NCI-H446 treated with DMSO at 0.1 percent for 48 hours (cell line): ENCODE measurements at places on chromosomes 2 and 18.

DNA sequence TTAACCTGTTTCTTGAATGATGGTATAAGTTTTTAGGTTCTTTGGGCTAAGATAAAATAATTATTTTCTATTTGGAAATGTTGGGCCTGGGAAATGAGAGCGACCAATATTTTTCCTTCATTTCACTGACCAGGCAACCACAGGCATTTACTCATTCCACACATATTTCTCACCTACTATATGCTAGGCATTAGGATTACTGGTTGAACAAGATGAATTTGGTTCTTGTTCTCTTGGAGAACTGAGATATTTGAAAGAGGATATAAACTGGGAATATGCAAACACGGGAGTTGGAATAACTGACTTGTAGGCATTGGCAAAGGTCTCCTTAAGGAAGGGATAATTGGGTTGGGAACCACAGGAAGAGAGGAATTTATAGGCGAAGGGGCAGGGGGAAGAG is 3.9 kb upstream of the MYL1 start:
- no peak for DNase-seq

- DNase-seq: no peak
These were observed 63.4 kb downstream of the TPO start for GRCh38 chr2:1476617-1477195.

DNA sequence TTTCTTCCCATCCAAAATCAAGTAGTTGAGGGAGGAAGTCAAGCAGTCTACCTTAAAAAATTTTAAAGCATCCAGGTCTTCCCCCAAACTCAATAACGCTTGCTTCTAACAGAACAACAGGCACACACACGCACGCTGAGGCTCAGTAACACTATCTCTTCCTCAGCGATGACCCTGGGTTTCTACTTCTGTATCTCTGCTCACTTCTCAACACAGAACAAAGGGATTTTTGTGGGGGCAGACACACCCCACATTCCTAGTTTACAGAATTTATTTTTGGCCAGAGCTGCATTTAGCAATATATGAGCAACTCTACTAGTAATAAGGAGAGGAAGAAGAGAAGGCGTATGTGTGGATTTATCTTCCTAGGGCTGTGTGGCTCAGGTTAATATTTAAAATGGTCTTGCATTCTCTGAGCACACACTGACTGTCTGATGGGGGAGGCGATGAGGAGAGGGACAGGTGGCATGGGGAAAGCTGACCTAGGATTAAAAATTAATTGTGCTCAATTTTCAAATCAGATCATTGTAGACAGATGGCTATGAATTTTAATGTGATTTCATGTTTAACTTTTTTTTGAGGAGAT is 71.3 kb upstream of the PPM1B start:
- DNase-seq: no peak

- no peak for DNase-seq
These were observed 68.6 kb downstream of the ASXL2 start for GRCh38 chr2:25809646-25810045.

DNA sequence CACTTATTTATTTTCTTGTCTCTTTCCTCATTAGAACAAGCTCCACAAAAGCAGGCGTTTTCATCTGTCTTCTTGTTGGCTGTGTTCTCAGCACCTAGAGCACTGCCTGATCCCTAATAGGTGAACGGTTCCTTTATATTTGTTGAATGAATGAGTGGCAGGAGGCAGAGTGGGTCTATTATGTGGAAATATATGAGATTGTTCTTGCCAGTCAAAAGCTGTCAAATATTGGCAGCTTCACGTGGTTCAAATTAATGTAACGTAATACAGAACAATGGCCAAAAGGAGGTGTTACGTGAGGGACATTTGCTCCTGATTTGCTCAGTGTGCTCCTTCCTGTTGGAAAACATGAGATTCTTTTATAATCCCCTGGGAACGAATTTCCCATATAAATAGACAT is 8.5 kb upstream of the ARHGAP25 start:
- no peak for DNase-seq

GRCh38 chr18:39624961-39625360 is 2059.4 kb upstream of the CELF4 start:
- no peak for DNase-seq

DNA sequence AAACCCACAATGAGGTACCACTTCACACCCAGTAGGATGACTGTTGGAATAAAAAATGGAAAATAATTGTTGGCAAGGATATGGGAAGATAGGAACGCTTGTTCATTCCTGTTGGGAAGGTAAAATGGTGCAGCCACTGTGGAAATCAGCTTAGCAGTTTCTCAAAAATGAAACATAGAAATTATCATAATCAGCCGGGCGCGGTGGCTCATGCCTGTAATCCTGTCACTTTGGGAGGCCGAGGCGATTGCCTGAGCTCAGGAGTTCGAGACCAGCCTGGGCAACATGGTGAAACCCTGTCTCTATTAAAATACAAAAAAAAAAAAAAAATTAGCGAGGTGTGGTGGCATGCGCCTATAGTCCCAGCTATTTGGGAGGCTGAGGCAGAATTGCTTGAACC is 23.4 kb downstream of the AMER3 start:
- DNase-seq: no peak

GRCh38 chr2:46181789-46182530 is 115.2 kb upstream of the EPAS1 start:
- no peak for DNase-seq

DNA sequence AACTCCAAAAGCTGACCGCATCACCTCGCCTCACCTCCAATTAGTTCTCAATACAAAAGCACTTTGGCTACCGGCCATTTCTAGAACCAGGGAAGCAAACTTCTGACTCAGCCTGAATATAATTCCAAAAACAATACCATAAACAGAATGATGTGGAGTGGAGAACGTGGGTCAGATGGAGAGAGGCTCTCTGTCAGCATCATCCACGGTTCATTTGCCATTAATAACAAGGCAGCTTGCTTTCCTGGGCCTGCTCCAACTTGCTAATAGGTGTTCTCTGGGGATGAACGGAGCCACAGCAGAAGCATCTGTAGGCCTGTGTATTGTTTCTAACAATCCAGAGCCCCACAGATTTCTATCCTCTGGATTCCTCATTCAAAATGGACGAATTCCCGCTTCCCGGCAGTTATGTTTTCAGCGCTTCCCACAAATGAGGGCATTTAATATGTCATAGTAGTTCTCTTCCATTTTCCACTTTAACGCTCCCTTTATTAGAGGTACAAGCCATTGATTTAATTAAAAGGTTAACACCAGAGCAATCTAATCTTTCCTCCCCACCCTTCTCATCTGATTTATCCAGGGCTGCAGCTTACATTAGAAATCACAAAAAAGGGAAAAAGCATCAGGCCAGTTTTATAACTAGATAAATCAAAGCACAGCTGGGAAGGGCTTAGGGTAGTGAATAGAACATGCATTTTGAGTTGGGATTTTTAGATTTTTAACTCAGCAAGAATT is 23.2 kb upstream of the CNTNAP5 start:
- DNase-seq: peak; percentile 96

DNA sequence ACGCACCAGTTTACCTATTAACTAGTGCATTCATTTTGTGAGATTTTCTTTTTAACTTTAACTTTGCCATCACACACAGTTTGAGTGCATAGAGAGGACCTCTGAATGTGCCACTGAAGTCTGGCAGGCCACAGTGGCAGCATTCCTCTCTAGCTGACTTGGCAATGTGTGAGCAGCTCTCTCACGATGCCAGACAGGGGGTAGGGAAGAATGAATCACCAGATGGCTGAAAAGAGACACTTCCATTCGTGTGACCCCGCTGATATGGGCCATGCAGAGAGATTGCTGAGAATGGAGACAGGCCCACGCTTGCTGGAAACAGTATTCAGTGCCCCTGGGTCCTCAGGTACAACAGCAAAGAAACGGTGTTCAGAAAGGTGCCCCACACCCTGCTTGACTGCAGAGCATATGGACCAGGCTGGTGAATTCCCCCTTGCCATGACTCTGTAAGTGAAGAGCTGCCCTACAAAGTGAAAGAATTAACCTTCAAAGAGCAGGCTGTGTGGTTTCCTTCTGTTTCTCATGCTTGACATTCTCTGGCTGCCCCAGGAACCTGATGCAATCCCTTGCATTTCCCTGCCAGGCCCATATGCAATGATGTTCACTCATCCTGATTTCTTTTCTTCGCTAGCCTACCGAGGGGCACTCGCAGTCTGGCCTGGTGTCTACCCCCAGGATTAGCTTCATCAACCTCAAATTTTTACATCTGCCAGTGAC is 236.1 kb downstream of the CDH20 start:
- DNase-seq: peak; percentile 84

DNA sequence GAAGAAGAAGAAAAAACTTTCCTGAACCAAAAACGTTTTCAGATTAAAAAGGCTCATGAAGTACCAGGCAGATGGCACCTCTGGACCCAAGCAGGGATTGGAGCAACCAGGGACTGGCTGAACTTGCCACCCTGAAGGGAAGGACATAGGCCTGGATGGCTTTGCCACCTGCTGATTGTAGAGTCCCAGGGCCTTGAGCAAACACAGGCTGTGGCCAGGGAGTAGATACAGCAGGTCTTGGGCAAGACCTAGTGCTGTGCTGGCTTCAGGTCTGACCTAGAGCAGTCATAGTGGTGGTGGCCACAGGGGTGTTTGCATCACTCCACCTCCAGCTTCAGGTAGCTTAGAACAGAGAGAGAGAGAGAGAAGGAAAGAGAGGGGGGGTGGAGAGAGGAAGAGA is 231.5 kb upstream of the FBXO11 start:
- DNase-seq: no peak

DNA sequence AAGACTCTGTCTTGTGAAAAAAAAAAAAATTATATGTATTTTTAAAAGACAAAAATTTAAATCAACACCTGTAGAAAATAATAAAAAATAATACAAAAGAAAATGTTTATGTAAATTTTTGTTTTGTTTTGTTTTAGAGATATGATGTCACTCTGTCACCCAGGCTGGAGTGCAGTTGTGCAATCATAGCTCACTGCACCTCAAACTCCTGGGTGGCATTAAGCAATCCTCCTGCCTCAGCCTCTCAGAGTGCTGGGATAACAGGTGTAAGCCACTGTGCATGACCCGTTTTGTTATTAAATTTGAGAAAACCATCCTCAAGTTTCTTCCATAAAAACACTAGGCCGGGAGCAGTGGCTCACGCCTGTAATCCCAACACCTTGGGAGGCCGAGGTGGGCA is 56.2 kb upstream of the B3GNT7 start:
- DNase-seq: no peak

DNA sequence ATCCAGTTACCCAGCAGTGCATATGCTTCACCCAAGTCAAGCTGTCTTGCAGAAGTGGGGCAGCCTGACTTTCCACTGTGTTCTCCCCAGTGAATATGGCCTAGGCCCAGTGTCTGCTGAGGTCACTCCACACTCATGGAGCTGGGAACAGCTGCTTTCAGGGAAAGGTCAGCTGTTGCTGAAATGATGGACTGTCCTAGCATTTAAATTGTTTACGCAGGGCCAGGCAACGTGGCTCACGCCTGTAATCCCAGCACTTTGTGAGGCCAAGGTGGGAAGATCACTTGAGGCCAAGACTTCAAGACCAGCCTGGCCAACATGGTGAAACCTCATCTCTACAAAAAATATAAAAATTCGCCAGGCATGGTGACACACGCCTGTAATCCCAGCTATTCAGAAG is 86.5 kb downstream of the LIPG start:
- no peak for DNase-seq

GRCh38 chr18:75209951-75210258 is 692 bp upstream of the TSHZ1 start:
- no peak for DNase-seq

DNA sequence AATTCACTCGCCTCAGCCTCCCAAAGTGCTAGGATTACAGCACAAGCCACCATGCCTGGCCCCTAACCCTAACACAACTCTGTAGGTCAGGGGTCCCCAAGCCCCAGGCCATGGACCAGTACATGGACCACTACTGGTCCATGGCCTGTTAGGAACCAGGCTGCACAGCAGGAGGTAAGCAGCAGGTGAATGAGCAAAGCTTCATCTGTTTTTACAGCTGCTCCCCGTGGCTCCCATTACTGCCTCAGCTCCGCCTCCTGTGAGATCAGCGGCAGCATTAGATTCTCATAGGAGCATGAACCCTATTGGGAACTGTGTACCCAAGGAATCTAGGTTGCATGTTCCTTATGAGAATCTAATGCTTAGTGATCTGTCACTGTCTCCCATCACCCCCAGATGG is 201.7 kb downstream of the NRP2 start:
- no peak for DNase-seq

DNA sequence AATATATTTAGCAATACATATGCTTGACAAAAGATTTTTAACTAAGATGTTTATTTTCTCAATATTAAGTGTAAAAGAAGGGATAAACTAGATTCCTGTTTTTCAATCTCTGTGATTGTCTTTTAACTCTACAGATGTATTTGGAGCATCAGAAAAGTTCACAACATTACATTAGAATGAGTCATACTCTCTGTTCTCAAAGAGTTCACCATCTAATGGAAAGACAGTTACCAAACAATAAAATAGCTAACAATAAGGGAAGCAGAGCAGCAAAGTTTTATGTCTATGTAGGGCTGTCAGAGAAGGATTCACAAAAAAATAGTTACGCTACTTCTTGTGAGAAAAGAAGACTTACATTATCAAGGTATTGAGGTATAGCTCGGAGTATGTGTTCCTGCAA is 109.2 kb upstream of the MAP2 start:
- no peak for DNase-seq

GRCh38 chr2:3665886-3666612 is 8.0 kb downstream of the ALLC start:
- no peak for DNase-seq

- no peak for DNase-seq
These were observed 6.9 kb downstream of the ANKRD53 start for GRCh38 chr2:70985283-70985688.

GRCh38 chr2:55418512-55419232 is 984 bp downstream of the CCDC88A start:
- no peak for DNase-seq

DNA sequence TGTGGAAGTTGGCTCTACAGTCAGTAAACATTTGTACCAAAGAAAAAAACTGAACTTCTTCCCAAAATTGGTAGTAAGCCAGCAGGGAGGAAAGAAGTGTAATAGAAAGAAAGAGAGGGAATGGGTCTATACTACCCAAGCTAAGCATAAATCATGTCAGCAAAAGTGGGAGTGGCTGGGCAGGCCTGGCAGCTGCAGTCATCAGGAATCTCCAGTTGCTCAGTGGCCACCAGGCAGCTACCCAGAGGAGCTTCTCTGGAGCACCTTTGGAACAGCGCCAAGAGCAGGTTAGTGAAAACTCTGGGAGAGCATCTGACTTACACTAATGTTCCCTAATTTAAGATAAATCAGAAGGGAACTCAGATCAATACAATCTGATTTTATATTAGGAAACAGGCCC is 14.3 kb downstream of the FRZB start:
- DNase-seq: no peak

DNA sequence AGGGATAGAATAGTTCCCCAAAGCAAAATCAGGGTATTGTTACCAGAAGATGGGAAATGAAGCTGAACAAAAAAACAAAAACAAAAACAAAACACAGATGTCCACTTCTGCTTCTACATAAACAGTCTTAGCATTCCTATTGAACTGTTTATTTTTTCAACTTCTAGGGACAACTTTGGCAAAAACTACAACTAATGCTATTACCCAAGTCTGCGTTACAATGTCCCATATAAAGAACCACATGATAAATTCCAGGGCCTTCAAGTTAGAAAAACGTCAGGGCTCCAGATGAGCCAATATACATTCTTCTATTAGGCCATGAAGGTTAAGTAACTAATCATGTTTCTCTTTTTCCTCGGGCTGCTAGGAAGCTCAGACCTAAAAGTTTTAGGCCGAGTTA is 16.9 kb downstream of the PID1 start:
- DNase-seq: no peak

- DNase-seq: no peak
These were observed 256.6 kb downstream of the CYRIA start for GRCh38 chr2:16409006-16409390.
